ENCODE measurements at places on chromosomes 3 and 15.

DNA sequence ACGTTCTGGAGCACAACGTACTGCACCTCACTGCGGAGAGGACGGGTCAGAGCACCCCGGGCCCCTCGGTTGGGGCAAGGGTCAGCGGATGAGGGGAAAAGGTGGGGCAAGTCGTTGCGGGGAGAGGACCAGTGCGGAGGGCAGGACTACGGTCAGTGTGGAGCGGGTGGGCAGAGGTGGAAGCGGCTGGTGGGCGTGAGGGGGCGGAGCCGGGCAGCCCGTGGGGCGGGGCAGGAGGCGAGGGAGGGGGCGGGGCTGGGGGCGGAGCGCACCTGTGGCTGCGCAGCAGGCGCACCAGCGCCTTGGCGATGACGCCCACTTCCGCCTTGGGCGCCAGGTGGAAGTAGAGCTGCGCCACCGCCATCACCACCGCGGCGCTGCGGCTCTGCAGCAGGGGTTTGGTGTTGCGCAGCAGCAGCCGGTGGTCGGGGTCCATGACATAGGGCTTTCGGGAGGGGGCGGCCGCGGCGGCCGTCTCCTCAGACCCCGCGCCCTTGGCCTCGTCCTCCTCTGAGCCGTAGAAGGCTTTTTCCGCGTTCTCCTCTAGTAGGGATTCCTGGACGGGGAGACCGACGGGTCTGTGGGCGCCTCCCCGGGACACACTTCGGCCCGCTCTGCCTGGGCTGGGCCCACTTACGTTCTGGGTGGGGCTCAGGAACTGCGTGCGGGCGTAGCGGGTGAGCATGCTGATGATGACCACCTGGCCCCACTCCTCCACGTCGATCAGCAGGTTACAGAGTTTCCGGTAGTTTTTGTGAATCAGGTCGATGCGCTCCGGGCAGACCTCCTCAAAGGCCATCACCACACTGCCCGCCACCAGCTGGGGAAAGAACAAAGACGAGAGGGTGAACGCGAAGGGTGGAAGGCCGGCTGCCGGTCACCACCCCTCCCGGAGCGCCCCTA is 29.2 kb downstream of the AP3B2 start:
- no peak for DNase-seq

DNA sequence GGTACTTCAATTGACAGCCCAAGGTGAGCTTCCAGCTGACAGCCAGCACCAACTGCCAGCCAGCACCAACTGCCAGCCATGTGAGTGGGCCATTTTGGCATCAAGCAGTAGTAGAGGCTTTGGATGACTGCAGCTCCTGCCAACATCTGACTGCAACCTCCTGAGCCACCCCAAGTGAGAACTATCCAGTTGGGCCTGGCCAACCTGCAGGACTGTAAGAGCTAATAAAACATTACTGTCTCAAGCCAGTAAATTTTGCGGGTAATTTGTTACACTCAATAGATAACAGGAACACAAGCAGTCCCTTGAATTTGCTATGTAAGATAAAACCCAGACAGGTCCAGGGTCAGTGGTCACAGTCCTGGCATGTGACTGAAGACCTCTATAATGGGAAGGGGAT is 29.7 kb downstream of the EPHB1 start:
- DNase-seq, result no peak

DNA sequence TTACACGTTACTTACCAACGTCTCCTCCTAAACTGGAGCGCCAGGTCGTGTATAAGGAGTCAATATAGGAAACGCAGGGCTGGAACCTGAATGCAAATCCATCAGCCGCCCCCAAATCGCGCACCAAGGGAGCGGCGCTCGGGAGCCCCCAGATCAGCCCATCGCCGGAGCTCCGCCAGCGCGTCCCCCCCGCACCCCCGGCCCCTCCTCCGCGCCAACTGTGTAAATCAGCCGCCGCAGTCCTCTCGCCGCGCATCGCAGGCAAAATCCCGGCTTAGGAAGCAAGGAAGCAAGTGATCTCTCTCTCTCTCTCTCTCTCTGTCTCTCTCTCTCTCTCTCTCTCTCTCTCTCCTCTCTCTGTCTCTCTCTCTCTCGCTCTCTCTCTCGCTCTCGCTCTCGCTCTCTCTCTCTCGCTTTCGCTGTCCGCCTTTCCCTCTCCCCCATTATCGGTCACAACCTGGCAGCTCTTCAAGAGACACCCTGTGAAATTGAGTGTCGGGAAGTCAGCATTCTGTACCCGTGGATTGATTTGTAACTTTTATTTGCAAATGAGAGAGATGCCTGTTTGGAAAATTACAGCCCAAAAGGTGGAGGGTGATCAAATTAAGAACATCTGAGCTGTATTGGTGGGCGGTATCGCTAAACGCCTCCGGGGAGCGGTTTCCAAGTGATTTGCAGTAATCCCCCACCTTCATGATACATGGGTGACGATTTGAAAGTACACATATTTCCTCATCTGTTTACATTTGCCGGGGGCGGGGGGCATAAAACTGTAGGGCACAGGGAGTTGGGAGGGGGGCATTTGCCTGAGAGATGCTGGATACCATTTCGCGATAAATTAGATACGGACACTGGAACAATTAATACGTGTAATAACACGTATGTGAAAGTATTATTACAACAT is 645 bp upstream of the SLITRK3 start:
- DNase-seq, result no peak

GRCh38 chr15:77836121-77836692 is 203.5 kb upstream of the LINGO1 start:
- no peak for DNase-seq

DNA sequence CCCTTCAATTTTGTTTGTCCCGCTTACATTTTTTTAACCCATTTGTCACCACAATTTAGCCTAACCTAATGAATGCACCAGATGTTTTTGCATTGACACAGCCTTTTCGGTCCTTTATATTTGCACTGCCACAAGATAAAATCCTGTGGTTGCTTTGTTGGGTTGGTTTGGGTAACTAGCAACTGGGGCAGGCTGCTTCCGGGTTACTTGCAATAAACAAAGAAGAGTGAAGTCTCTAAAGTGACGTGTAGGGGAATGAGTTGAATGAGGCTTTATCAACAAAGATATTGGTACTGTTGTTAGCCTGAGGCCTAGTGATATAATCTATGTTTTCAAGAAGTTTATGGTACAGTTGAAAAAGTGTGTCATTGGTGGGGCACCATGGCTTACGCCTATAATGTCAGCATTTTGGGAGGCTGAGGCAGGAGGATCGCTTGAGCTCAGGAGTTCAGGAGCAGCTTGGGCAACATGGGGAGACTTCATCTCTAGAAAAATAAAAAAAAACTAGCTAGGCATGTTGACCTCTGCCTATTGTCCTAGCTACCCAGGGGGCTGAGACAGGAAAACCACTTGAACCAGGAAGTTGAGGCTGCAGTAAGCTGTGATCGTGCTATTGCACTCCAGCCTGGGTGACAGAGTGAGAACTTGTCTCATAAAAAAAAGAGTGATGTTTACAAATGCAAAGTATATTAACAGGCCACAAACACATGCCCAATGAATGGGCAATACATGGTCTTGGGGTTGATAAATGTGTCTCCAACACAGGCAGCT is 121.8 kb downstream of the OXSM start:
- no peak for DNase-seq

DNA sequence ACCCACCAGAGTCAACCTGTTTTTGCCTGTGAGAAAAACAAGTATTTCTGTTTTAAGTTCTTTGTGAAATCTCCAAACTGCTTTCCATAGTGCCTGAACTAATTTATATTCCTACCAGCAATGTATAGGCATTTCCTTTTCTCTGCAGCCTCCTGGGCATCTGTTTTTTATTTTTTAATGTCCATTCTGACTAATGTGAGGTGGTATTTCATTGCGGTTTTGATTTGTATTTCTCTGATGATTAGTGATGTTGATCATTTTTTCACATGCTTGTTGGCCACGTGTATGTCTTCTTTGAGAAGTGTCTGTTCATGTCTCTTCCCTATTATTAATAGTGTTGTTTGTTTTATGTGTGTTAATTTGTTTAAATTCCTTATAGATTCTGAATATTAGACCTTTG is 820.5 kb downstream of the MCTP2 start:
- no peak for DNase-seq

- no peak for DNase-seq
Observed at GRCh38 chr3:133476971-133477375, 77.1 kb downstream of the BFSP2 start.

DNA sequence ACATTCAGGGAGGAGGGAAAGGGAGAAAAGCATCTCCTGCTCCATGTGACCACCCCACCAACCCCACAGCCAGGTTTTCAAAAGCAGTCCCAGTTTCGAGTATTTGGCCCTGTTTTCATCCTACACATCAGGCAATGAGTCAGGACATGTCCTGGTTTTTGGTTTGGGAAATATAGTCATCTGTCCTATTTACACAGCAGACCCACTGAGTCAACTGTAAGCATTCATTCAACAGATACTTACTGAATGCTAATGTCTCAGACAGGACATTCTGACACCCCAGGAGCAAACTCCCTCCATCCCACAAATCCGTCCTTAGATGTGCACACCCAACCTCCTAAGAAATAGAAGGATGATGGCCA is 32.9 kb downstream of the IGDCC3 start:
- DNase-seq, result no peak

DNA sequence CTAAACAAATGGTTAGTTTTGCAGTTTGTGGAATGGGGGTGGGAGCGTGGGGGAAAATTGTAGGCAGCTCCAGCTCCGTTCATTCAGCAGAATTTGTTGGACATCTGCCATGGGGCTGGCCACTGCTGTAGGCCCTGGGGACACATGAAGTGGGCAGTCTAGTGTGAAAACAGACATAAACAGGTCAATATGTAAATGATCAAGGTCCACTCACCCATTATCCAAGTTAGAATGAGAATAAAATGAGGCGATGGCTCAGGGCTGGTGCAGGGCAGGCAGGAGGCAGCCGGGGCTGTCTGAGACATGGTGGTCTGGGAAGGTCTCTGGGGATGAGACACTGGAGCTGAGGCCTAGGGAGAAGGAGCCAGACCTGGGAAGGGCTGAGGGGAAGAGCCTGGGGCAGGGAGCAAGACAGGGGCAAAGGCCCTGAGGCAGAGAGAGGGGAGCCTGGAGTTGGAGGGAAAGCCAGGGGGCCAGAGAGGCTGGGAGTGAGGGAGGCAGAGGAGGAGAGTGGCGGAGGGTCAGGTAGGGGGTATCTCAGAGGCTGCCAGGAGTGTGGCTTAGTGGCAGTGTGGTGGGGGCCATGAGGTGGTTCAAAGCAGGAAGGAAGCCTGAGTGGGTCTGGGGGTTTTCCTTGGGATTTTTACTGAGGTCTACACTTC is 6.2 kb upstream of the SLC6A6 start:
- no peak for DNase-seq

- DNase-seq, result no peak
Observed at GRCh38 chr3:42692667-42693529, 7.6 kb downstream of the KLHL40 start.

DNA sequence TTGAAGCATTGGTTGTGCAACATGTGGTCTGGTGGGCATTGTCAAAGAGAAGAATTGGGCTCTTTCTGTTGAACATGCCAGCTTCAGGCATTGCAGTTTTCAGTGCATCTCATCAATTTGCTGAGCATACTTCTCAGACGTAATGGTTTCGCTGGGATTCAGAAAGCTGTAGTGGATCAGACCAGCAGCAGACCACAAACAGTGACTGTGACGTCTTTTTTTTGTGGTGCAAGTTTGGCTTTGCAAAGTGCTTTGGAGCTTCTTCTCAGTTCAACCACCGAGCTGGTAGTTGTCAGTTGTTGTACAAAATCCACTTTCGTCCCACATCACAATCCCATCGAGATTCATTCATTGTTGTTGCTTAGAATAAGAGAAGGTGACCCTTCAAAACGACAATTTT is 84.5 kb downstream of the NPAP1 start:
- DNase-seq, result no peak

GRCh38 chr15:98881526-98882520 is 125.8 kb downstream of the PGPEP1L start:
- DNase-seq, result no peak

DNA sequence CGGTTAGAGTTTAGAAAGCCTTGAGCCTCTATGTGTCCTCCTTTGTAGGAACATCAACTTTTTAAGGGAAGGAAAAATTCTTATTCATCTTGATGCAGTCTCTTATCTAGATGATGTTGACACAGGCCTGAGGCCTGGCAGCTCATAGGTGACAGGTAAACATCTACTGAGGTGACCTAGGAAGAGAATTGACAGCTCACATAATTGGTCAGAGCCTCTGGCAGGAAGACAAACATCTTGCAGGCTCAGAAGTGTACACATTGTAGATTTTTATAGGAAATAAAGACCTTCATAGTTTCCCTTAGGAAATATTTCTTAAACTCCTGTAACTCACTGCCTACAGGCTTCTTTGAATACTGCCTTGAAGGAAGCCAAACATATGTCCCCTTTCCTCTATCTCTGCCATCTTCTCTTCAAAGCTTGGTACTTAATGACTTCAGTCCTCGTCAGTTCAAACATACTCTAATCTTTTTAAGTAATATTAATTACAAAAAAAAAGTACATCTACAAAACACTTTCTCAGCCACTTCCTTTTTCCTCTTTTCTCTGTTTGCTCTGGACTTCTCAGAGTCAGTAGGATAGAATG is 341.3 kb downstream of the TBL1XR1 start:
- no peak for DNase-seq

Data from pulmonary artery endothelial cell (primary cell).